GM23248 (cell line): ENCODE measurements at places on chromosomes 16 and 17.

- DNase-seq, result peak; percentile 99
Measured at GRCh38 chr17:44086364-44087311, 16.1 kb downstream of the G6PC3 start.

GRCh38 chr17:7841915-7842379 is 7.9 kb downstream of the KDM6B start:
- DNase-seq, result peak; percentile 92

DNA sequence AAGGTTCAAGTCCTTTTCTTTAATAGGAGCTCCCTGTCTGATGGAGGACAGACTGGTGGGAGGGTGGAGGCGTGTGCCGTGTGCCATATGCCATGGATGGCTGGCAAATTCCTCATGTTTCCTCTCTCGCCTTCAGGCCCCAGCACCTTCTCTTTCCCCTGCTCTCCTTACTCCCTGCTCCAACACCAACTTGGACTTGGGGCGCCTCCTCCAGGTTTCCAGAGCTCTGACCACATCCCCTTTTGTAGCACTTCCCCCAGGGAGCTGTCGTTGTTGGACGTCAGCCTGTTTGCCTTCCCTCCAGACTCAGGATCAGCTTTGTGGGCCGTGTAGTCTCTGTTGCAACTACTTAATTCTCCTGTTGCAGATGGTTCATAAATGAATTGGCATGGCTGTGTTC is 30.7 kb downstream of the TMC7 start:
- peak; percentile 30 for DNase-seq

DNA sequence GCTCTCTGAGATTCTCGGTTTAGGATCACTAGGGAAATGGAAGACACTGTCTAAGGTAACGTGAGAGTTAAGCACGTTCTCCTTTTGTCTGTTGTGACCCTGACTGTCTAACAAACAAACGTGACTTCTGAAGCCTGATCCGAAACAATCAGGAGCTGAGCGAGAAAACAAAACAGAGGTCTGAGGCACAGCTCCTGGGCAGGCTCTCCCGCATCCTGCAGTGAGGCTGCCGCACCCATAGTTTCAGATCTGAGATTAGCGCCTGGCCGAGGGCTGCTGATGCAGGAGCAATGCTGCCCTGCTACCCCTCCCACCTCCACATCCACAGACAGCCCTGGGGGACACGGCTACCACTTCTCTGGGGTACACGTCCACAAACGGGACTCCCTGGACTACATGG is 46.7 kb downstream of the RNF157 start:
- no peak for DNase-seq

GRCh38 chr16:48611329-48612137 is 1.6 kb upstream of the N4BP1 start:
- no peak for DNase-seq

- no peak for DNase-seq
Measured at GRCh38 chr16:86729686-86730085, 151.3 kb downstream of the FOXL1 start.

GRCh38 chr17:55699181-55699860 is 23.3 kb downstream of the TMEM100 start:
- no peak for DNase-seq

DNA sequence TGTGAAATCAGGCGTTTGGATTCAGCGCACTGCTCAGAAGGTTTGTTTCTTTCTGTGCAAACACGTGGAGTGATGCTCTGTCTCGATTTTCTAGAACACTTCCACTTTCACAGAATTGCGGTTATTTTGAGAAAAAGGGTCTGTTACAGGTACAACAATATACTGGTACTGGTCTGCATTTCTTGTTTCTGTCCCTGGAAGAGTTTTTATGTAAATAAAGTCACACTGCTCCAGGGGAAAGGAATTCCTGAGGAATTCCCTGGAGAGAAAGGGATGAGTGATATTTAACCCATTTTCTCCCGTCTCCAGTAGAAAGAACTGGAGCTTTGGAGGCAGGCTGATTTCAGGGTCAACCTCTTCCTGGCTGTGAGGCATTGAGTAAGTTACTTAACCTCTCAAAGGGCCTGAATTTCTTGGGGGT is 16.2 kb upstream of the RMI2 start:
- peak; percentile 63 for DNase-seq

DNA sequence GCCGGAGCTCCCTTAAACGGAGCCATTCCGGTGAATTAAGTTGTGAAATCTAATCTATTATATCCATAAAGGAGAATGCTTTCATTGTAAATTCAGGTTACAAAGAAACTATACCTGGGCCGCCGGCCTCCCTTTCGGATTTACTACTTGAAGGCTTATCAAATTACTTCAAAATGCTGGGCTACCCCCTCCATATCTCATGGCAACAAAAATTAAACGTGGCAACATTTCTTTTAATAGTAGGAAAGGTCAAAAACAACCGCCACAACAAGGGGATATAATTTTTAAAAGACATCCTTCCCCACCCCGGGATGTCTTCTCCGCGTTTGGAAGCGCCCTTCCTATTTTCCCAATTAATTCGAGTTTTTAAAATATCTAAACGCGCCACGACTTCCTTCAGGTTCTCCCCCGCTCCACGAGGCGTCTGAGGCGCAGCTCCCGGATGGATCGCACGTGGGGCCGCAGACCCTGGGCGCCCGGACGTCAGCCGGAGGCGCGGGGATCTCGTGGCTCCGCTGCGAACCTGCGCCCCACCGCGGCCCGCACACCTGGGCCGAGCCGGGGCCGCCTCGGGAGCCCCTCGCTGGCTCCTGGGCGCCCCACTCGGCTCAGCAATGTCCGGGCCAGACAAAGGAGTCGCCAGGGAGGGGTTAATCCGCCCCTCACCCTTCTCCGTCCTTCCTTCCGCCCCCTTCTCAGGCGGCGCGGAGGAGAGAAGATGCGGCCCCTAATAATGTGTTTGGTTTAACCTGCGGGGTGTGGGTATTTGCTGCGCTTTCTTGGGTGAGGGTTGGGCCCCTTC is 47.4 kb upstream of the SLC38A10 start:
- DNase-seq, result peak; percentile 55

DNA sequence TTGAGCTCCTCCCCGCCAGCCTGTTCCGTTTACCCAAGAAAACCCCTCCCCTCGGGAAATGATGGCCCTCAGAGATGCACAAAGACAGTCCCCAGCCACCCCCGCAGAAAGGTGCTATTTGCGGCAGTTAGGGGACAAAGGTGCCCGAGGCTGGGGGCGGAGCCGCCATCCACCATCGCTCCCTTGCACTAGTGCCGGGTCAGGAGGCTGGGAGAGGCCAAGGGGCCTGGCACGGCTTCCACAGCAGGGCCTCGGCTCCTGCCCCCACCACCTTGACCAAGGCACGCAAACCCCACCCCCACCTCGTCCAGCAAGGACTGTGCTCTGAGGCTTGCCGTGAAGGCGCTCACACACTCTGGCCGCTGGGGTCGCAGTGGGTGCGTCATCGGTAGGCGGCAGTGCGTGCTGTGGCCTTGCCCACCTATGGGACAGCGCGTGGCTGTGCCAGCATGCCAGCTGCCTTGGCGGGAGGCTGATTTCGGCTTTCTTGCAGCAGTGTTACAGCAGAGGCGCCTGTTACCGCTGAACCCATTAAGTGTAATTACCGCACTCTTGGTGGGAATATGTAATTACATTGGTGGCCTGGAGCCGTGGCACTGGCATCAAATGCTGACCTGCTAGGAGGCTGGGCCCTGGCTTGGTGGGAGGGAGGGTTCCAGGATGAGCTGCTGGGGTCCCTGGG is 31.8 kb downstream of the TPSG1 start:
- DNase-seq, result no peak

GRCh38 chr16:80344570-80344969 is 196.2 kb upstream of the DYNLRB2 start:
- no peak for DNase-seq

- DNase-seq, result no peak
Measured at GRCh38 chr17:43628089-43628650, 33.6 kb downstream of the MEOX1 start.
